ENCODE measurements at places on chromosomes 2 and 18.

GRCh38 chr2:647003-647560 is 30.1 kb downstream of the TMEM18 start:
- DNase-seq: no peak

DNA sequence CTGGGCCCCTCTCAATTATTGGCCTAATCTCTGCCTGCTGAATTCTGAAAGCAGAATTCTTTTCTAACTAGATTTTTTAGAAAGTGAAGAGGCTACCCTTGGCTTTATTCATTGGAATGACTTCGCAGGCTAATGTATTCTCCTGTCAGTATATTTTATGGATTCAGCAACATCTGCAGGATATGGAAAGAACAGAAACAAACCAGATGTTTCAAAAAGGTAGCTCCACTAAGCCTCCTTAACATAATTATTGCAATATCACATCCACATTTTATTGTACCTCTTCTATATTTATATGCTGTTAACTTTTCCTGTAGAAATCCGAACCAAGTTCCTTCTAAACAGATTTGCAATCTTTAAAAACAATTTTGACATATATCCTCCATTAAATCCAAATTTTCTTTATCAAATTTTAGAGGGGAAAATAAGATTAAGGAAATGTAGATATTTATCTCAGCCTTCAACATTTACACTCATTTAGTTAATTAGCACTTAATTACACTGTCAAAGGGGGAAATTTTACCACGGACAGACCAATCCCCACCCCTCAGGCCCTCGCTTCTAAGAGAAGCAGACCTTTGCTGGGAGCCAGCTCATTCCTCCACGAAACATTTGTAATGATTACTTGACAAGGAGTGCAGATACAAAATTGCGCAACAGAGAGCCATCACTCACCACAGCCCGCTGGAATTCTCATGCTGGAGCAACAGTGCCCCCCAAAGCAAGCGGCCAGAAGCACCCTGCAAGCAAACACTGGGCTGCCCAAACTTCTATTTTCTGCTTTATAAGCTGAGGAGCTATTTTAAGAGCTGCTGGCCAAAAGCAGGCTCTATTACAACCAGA is 253.4 kb downstream of the ETAA1 start:
- peak; percentile 78 for DNase-seq

DNA sequence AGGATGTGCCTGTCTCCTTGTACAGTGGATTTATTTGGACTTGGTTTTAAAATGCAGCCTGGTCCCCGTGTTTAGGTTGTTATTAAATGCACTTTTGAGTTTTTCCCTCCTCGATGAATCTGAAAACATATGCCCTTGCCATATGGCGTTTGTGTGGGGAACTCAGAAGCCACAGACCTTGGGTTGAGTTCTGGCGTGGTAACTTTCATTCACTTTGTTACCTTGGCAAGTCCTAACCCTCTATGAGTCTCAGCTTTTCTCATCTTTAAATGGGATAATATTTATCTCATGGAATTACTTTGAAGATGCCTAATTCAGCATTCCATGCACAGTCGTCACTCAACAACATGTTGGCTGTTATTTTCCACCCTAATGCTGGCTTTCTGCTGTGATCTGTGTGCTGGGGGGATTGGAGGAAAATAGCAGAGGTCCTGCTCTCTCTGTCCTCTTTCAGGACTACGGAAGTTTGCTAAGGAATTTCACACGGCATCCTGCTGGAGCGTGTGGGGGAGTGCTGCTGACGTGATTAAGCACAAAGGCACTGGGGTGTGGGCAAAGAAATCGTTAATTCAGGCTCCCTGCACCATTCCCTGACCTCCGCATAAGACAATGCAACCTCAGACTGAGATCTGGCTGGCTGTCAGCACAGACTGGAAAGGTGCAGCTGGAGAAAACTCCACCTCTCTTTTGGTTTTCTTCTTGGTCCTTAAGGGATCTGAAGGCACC is 61.7 kb downstream of the LDLRAD4 start:
- no peak for DNase-seq

GRCh38 chr2:30266051-30266621 is 34.8 kb downstream of the LBH start:
- no peak for DNase-seq

- no peak for DNase-seq
Measured at GRCh38 chr2:19369341-19369955, 11.0 kb upstream of the OSR1 start.
